Kidney (tissue), 22 donors: ENCODE measurements at places on chromosomes 7 and 10. TPM values are rescaled to one million over a fixed set of nuclear protein-coding genes. Genes with fewer than 3 reads are reported as not detected.

DNA sequence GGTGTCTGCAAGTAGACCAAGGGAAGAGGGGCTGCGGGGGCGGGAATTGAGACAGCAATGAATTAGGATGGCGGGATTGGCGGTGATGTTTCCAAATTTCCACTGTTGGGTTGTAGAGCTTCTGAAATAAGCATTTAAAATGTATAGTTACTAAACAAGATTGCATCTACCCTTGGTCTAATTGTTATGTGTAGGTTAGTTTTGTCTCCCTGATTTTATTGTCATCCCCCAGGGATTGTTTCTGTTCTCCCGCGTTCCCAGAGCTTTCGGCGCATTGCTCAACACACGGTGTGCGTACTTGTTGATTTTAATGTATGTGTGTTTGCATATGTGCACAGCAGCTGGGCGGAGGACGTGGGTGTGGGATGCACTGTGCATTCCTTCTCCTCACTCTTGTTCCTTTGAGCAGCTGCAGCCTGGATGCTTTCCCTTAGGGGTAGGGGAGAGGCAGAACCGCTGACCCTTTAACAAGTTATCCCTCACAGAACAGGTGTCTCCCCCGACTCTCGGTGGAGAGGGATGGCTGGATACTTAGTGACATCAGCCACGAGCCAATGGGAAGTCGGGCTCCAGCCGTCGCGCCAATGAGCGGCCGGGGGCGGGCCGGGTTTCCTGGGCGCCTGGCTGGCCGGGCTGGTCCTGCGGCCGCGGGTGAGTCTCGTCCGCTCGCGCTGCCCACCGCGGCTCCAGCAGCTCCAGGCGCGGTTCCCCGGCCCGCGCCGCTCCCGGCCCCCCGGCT is at the start of gene TSPAN33:
Gene TSPAN33, plus strand, starts transcription at position 613 of the 739 bp plus-strand sequence. CDS start 274 bp downstream, outside the sequence.
- peak; percentile 90 for DNase-seq

- DNase-seq: no peak
These were observed 5.8 kb downstream of the MTPN start for GRCh38 chr7:135971366-135971725.

DNA sequence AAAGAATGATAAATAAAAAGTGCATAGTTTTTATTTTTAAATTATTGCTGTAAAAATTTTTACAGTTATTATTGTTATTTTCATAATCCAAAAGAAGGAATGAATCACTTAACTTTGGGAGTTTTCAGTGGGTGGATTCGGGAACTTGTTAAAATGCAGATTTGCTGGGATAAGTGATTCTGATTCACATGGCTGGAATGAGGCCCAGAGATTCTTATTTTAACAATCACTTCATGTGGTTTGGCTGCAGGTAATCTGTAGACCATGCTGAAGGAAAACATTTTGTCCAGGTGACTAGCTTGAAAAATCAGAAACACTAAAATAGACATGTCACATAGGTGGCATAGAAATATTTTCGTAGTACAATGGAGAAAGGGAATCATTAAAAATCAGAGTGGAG is 13.9 kb downstream of the CROT start:
- DNase-seq: no peak

DNA sequence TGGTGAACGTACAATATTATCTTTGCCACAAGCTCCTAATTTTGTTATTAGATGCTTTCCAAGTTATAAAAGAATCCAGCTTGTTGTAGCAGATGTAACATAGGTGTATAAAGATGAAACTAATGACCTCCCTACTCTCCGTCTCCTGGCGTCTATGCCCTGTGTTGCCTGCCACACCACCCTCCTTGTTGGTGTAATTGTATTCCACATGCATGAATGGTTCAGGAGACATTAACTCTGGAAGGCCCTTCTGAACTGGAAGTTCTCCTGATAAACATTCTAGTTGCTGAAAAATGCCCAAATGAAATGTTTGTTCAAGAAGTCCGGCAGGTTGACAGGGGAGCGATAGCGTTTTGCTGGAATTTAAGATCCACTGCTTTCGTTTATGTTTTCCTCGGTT is 53.9 kb upstream of the SEPHS1 start:
- DNase-seq: peak; percentile 26

DNA sequence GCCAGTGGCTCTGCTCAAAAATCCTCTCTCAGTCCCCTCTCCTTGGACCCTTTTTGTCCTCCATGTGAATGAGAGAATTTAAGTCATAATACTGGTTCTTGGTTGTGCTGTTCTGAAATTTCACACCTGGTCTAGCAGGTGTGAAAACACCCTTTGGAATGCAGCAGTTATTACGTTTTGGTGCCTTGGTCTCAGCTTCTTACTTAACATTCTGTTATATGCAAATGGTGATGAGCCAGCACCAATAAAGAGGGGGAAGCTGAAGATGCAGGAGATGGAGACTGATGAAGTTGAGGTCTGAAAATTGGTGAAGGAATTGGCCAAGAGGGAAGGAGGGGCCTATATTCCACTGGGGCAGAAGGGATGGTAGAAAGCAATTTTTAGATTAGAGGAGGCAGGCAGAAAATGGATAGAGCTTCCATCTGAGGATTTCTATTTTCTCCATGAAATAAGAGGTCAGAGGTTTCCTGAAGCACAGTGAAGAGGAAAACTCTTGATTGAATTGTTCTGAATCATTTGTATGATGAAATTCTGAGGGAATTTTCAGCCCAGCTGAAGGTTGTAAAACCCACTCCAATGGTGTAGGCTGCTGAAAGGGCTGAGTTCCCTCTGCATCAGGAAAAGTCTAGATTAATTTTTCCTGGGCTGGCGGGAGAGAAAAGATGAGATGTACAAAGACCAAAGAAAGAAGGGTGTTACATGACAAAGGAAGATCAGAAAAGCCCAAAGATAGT is 94.0 kb upstream of the FAM180A start:
- no peak for DNase-seq

DNA sequence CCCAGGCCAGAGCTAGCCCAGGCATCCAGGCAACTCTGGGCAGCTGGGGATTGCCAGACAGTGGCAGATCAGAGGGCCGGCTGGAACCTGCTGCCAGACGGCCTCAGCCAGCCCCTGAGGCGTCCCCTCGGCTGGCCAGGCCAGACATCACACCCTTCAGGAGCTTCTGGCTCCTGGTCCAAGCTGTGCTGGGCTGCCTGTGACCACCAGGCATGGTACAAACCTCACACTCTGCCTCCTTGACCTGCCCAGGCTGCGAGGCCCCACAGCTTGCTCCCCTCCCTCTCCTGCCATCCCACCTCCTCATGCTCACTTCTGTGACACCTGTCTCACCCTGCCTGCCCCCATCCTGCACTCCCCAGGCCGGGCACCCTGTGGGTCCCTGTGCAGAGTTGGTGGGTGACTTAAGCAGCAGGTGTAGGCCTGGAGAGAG is 5.7 kb downstream of the DEPP1 start:
- no peak for DNase-seq

DNA sequence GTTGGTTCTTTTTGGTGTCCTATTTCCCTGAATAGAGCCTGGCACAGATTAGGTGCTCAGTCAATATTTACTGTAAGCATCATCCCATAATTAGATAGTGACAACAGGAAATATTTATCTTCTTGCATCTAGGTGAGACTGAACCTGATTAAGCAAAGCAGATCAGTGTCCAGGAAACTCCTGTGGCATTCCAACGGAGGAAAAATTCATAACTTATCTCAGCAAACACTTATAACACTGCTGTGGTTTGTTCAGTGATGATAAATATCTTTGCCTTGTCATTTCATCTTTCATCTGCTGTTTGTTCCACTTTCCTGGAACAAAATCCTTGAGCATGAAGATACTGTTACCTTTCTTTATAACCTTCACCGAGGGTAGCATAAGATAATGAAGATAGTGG is 1160.3 kb upstream of the AUTS2 start:
- DNase-seq: no peak

GRCh38 chr7:66070222-66070621 is 5.4 kb upstream of the ASL start:
- no peak for DNase-seq

- DNase-seq: no peak
These were observed 338.1 kb upstream of the GALNT17 start for GRCh38 chr7:70793821-70794220.

DNA sequence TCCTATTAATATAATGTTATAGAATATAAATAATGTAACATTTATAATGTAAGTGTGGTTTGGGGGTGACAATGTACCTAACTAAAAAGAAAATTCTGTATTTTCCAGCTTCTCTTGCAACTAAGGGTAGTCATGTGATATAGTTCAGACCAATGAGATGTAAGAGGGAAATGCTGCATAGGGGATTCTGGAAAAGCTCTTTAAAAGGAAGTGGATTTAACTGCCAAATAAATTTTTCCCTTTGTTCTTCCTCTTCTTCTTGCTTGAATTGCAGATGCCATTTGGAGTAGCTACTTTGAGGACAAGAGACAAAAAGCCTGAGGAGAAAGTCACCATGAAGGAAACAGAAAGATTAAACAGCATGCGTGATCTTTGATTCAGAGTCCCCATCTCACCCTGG is 194.3 kb downstream of the PTEN start:
- no peak for DNase-seq

H2AZ2 gene
- 121 TPM for polyA plus RNA-seq

SPDYE1 gene
- polyA plus RNA-seq: not detected

MACC1 gene
- 3.7 TPM for polyA plus RNA-seq

SPDYE5 gene
- polyA plus RNA-seq: not detected

ENKUR gene
- polyA plus RNA-seq: 0.73 TPM
